NCI-H345 (cell line): ENCODE measurements at places on chromosomes 7 and 10.

GRCh38 chr10:51699475-51700227 is at the start of gene CSTF2T:
Gene CSTF2T, minus strand, starts transcription at chr10:51699595. Its CDS starts 46 bp downstream, at chr10:51699549.
- peak; percentile 93 for DNase-seq

- DNase-seq, result no peak
These were observed 38.6 kb downstream of the PFKP start for GRCh38 chr10:3105905-3106304.

DNA sequence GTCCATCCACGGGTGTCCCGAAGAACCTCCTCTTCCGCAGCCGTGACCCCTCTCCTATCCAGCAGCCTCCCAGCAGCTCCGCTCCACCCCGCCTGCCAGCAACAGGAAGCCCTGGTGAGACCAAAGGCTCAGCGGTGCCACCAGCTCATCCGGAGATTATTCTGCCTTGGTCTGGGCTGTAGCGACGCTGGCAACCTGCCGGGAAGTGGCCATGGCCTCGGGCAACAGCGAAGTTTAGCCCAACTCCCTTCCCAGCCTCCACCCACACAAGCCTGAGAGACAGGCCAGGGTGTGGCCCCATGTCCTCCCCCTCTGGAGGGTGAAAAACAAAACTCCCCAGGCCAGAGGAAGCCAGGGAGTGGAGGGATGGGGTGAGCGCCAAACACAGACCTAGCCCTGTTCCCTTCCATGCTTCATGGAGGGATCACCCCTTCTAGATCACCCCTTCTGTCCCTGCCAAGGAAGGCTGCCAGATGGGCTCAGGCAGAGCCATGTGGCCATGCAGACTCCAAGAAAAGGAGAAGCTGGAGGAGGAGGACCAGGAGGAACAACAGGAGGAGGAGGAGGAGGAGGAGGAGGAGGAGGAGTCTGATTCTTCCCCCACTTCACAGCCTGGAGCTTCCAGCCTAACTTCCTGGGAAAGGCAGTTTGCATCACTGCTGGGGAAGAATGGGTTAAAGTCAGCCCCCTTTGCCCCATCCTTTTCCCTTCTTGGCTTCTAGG is 918 bp downstream of the CALHM2 start:
- no peak for DNase-seq

GRCh38 chr7:133723044-133723443 is 404.1 kb upstream of the LRGUK start:
- DNase-seq, result no peak

GRCh38 chr7:139667377-139667776 is 110.4 kb downstream of the HIPK2 start:
- DNase-seq, result no peak

DNA sequence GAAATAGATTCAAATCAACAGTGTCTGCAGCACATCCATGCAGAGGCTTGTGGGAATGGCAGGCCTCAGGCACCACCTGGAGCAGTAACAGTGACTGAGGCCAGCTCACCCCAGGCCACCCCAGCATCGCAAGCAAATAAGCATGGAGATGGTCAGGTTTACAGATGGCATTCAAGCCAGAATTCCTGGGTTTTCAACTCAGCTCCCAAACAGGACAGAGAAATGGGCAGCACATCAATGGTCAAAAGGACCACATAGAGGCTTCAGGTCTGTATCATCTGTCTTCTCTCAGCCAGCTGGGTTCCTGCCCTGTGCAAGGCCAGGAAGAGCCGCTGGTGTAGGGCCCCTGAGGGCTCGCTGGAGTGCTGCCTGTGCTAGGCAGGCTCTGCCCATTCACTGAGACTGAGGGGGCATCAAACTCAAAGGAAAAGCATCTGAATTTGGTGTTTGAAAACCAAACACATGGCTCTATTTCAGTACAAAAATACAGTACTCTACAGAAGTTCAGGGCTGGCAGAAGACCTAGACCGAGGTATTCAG is 112.5 kb downstream of the KMT2E start:
- no peak for DNase-seq

DNA sequence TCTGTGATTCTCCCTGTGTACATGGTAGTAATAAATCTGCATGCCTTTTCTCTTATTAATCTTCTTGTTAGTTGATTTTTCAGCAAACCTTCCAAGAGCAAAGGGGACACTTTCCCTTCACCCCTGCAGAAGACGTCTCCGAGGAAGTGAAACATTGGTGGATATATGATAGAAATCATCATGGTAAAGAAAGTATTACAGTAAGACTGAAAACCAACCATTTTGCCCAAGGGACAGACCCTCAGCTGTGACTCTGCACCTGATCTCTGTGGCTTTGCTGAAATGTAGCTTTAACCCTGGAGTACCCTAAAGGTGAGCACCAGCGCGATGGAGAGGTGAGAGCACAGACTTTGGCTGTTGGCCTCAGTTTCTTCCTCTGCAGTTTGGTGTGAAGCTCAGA is 32.8 kb upstream of the MYO3A start:
- DNase-seq, result no peak

- DNase-seq, result no peak
These were observed 778.0 kb downstream of the MAGI2 start for GRCh38 chr7:78675511-78675910.
